Left ventricle myocardium superior (tissue), 1 donor: ENCODE measurements at places on chromosomes 2 and 18. TPM values are rescaled to one million over a fixed set of nuclear protein-coding genes. Genes with fewer than 3 reads are reported as not detected.

Gene LRRTM4
- 0.69 TPM for total RNA-seq

Gene LTBP1
- total RNA-seq: 72.5 TPM

Gene IL36RN
- not detected for total RNA-seq

Gene CHRND
- total RNA-seq: not detected

Gene UGT1A1
- not detected for total RNA-seq

Gene IAH1
- total RNA-seq: 83.2 TPM

Gene PARD3B
- 6.5 TPM for total RNA-seq

Gene DHRS9
- total RNA-seq: 0.74 TPM

Gene CRYBA2
- total RNA-seq: not detected

Gene CLEC4F
- total RNA-seq: 0.25 TPM

Gene ABHD3
- 6.0 TPM for total RNA-seq

Gene CHRNG
- not detected for total RNA-seq
